ENCODE measurements at places on chromosomes 12 and 14.

GRCh38 chr12:69085852-69086251 lies 152.9 kb upstream of the CPM start:
- DNase-seq: peak; percentile 65

DNA sequence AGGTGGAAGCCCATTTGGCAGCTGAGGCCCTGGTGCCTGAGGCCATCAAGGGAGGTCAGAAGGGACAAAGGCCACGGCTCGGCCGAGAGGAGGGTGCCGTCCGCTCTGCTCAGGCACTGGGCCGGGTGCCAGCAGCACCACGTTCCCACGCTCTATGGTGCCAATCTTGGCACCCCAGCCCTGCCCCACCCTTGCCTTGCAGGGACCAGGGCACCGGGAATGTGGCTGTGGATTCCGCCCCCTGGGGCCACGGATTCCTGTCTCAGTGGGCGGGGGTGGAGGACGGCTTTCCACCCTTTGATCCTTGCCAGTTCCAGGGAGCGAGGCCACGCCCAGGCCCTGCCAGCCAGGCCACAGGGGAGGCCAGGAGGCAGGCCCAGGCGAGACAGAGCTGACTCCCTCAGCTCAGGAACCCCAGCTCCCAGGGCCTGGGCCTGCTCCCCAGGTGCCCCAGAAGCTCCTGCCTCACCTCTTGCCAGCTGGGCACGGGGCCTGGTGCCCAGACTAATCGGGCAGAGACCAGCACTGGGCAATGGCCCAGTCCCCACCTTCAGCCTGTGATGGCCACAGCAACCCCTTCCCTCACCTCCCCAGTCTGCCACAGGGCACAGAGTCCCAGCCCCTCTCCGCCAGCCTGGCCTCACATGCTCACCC lies 26.4 kb upstream of the GPR132 start:
- DNase-seq: peak; percentile 91

- no peak for DNase-seq
These were observed 4.0 kb downstream of the MYL2 start for GRCh38 chr12:110916295-110916875.

DNA sequence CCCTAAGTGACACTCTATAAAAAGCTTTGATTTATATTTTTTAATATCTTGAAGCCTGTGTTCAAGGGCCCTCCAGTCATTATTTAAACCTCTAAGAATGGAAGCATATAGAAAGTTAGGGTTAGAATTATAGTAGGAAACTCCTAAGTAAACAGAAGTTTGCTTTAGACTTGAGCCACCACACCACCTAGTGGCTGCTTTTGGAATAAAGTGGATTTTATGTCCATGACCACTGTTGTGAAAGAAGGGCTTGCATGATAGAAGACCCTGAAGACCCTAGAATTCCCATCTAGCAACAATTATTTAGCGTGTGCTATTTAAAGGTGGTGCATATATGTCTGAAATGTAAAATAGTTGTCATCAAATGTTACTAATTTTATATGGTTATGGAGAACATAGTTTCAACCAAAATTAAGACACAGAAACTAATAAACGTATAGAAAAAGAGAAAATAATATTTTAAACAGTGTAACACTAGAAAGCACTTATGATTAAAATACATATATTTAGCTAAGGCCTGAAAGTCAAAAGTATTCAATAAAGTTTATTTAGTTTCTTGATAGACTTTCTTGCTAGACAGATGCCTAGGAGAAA lies 21.3 kb downstream of the LRRIQ1 start:
- peak; percentile 45 for DNase-seq

GRCh38 chr12:64293654-64294364 lies 71.7 kb upstream of the KICS2 start:
- no peak for DNase-seq

GRCh38 chr12:88706286-88706685 lies 126.0 kb upstream of the KITLG start:
- no peak for DNase-seq
